Sigmoid colon (tissue), 7 donors: ENCODE measurements at places on chromosomes 2 and 18. TPM values are rescaled to one million over a fixed set of nuclear protein-coding genes. Genes with fewer than 3 reads are reported as not detected.

Gene LOXHD1
- 0.28 TPM for total RNA-seq

Gene IL36A
- not detected for total RNA-seq

Gene PDE1A
- 35.3 TPM for total RNA-seq

Gene PIEZO2
- total RNA-seq, result 24.3 TPM

Gene AKAIN1
- not detected for total RNA-seq

Gene IL36B
- not detected for total RNA-seq

Gene FZD7
- 46.4 TPM for total RNA-seq

Gene BUB1
- total RNA-seq, result 0.71 TPM

Gene LRATD1
- 4.4 TPM for total RNA-seq

Gene NEB
- under 0.01 TPM for total RNA-seq

Gene TEX44
- not detected for total RNA-seq

Gene RAB17
- total RNA-seq, result 0.33 TPM

Gene ZNF804A
- 0.28 TPM for total RNA-seq

Gene HOXD13
- total RNA-seq, result 33.5 TPM

Gene CGREF1
- 1.4 TPM for total RNA-seq

Gene CD207
- not detected for total RNA-seq

Gene TNP1
- not detected for total RNA-seq

Gene PSD4
- total RNA-seq, result 6.6 TPM

Gene TSPYL6
- 0.16 TPM for total RNA-seq

Gene ARHGAP15
- total RNA-seq, result 10.0 TPM

Gene TFPI
- total RNA-seq, result 83.1 TPM

Gene USP37
- total RNA-seq, result 9.9 TPM

Gene ATP6V1C2
- not detected for total RNA-seq

Gene CLHC1
- 7.5 TPM for total RNA-seq

Gene TCF7L1
- total RNA-seq, result 7.1 TPM

Gene DQX1
- not detected for total RNA-seq

Gene CAPN14
- not detected for total RNA-seq

Gene GDF7
- 0.49 TPM for total RNA-seq

Gene MOGAT1
- not detected for total RNA-seq
